Right kidney (tissue), 9 donors: ENCODE measurements at places on chromosomes 4 and X.

DNA sequence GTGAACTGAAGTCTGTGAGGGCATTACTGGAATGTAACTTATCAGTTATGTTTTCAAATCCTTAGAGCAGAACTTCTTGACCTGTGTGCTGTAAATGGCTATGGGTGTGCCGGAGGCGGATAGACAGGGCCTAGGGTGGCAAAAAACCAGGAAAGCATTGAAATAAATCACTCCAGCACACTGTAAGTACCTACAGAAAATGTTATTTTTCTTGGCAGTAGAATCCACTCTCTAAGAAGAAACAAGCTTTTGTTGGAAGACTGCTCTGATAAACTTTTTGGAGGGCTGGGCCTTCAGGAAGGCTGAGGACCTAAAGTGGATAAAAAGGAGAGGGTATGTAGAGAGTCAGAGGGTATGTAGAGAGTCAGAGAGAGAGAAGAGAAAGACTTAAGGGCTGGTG, 14.9 kb downstream of the CPE start:
- DNase-seq = no peak

GRCh38 chrX:8433109-8434062, 31.2 kb upstream of the VCX3B start:
- no peak for DNase-seq

DNA sequence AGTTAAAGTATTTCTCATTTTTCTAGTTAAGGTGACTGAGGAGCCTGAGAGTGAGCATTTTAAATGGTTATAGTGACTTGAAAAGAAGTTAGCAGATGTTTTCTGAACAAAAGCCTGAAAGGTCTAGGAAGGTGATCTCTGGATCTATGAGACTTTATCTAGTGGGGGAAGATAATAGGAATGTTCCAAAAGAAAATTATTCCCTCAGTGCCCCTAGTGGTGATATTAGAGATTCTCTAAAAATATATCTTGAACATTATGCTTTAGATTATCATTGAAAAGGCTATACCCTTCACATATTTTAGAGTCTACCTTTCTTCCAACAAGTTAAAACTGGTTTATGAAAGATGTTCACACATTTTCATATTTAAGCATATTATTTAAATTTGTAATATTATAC, 69.0 kb upstream of the SPANXN1 start:
- no peak for DNase-seq

GRCh38 chr4:144611850-144612249, 34.1 kb upstream of the HHIP start:
- no peak for DNase-seq

DNA sequence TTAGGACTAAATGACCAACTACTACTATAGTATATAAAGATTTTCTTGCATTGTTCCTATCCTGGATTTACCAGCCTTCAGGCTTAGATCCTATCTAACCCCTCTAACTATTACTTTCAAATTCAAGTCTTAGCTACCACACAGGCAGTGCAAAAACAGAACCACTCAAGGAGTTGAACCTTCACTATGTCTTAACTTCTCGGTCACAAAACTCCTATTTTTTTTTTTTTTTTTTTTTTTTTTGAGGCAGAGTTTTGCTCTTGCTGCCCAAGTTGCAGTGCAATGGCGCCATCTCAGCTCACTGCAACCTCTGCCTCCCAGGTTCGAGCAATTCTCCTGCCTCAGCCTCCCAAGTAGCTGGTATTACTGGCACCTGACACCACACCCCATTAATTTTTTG, 6.3 kb upstream of the FAM200B start:
- no peak for DNase-seq
